ENCODE measurements at places on chromosomes 1 and 21.

GRCh38 chr1:74470251-74470650, 42.2 kb downstream of the LRRC53 start:
- no peak for DNase-seq

GRCh38 chr1:54879872-54880271, 7.1 kb downstream of the DHCR24 start:
- DNase-seq: no peak

DNA sequence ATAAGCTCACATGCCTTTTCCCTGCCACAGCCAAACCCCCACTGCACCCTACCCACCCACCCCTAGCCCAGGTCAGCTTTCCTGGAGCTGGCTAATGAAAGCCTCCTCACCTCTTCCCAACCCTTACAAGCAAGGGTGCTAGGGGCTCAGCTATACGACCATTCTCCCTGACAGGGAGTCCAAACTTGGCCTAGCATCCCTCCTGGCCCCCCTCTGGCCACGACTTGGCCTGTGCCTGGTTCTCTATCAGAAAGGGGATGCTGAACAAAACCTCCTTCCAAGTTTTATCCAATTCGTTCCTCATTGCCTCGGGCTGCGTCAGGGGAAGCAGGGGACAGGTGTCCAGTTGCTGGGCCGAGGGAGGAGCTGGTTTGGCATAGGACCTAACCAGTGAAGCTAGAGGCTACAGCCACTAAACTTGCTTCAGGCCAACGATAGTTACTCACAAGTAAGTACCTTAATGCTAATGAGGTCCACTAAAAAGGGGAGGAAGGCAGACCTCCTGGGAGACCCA, 8.6 kb downstream of the TMEM81 start:
- no peak for DNase-seq

DNA sequence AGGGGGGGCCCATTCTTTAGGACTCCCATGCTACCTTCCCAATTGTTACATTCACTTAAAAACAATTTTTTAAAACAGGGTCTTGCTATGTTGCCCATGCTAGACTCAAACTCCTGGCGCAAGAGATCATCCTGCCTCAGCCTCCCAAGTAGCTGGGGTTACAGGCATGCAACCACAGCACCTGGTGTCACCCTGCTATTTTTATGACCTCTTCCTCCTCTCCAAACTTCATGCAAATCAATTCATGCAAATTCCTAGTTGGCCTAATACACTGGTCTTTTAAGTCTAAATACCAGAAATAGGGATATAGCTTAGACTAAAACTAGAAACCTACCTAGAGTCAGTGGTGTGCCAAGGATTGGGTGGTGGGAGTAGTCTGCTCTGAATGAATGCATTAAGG, 30.1 kb downstream of the CDKN2C start:
- no peak for DNase-seq

DNA sequence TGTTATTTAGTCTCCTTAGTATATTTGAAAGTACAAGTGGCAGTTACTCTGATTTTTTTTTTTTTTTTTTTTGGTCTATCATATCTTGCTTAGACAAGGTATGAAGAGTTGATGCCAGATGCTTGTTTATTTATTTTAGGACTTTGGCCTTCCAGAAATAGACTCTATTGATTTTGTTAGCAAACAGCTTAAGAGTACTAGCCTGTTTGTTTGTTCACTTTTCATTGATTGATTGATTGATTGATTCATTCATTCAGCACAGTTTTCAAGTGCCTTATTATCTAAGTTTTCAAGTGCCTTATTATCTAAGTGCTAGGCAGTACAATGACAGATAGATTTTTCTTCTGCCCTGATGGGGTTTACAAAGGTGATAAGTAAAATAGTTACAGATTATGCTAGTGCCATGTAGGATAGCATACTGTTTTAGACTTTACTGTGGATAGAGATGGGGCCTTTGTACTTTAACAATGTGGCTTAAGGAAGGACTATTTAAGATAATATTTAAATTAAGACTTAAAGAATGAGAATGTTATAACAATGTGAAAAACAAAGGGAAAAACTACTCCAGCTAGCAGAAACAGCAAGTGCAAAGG, 50.5 kb downstream of the MTF2 start:
- DNase-seq: no peak

GRCh38 chr1:23601968-23602876, 42.9 kb upstream of the ID3 start:
- DNase-seq: no peak

DNA sequence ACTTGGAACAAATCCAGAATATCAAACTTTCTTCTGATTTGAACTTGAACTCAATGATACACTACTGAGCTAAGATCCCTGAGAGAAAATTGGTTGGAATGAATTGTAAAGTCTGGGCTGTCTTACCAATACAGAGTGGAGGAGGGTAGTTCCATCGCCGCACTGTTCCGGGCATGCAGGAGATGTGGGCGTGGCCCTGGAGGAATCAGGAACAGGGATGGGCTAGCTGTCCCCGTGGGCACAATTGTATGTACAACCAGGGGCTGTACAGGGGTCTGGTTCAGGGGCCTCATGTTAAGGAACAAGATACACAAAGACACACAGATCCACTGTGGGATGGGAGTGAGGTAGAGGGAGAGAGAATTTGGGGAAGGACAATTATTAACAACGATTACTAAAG, 144.3 kb downstream of the ZSCAN20 start:
- no peak for DNase-seq

GRCh38 chr1:1351511-1352427, 2.6 kb upstream of the DVL1 start:
- DNase-seq: no peak

DNA sequence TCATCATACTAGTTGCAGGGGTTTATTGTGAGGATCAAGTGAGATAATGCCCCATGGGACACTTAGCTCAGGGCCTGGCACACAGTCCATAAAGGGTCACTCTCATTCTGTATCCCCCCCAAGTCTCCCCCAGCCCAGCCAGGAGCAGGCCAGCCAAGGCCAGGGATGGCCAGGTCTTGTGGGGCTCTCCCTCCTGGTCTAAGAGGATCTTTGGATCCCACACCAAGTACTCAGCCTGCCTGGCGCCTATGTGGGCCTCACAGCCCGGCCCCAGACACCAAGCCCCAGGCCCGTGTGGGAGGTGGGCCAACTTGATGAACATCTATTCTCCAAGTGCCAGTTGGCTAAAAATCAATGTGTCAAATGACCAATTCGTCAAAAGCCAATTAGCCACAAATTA, 117.8 kb downstream of the GLIS1 start:
- no peak for DNase-seq

- DNase-seq: no peak
These were observed 219.6 kb downstream of the LTN1 start for GRCh38 chr21:28773036-28773435.
